ENCODE measurements at places on chromosomes 16 and 17.

- DNase-seq = no peak
Observed at GRCh38 chr17:57068222-57068658, 16.8 kb upstream of the AKAP1 start.

- no peak for DNase-seq
Observed at GRCh38 chr16:82987767-82988166, 361.0 kb downstream of the CDH13 start.

DNA sequence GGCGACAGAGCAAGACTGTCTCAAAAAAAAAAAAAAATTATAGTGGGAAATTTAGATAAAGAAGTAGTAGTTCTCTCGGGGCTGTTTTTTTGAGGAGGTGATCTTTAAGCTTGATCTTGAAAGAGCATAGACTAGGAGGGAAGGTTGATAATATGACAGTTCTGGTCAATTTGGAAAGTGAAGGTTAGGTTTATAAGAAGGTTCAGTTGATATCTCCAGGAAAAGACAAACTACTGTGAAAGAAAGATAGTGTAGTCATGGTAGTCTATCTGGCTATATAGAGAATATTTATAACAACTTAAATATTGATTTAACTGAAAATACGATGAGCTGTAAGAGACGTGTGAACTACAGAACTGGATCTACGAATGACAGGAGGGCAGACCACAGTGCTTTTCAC is 3.1 kb downstream of the ATF7IP2 start:
- no peak for DNase-seq

GRCh38 chr16:78642621-78643285 is 543.3 kb downstream of the WWOX start:
- DNase-seq = peak; percentile 8

GRCh38 chr17:70804161-70804560 is 634.8 kb downstream of the KCNJ2 start:
- no peak for DNase-seq

- no peak for DNase-seq
Observed at GRCh38 chr16:10561425-10561824, 19.0 kb downstream of the EMP2 start.

DNA sequence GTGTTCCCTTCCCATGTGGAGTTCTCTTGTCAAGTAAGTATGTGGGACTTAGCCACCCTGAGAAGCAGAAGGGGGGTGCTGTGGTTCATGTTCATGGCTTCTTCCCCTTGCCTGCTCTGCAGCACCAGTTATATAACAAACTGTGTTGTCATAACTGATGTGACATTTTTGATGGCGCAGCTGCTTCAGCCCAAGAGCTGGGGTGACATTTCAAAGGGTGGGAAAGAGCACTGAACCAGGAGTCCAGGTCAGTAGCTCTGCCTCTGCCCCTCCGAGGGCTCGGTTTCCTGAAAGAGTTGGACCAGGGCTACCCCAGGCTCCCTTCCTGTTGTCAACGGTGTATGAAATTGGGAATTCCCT is 7.4 kb downstream of the GNAO1 start:
- no peak for DNase-seq

GRCh38 chr17:49880291-49881053 is 32.6 kb upstream of the TAC4 start:
- DNase-seq = no peak

GRCh38 chr17:28810437-28810836 is 32.2 kb downstream of the FAM222B start:
- DNase-seq = no peak

DNA sequence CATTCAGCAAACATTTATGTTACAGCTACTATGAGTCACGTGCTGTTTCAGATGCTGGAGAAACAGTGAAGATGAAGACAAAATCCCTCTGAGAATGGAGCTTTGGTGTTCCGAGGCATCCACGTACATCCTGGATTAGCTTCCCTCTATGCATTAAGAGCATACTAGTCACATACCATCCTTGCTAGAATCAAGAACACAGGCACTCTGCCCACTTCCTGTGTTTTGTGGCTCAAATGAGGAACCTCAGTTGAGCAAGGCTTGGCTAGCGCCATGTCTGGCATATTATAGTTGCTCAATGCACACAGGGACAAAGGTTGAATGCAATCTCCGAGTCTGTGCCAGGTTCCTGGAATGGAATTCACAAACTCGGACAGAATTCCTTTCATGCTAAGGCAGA is 297.5 kb downstream of the XYLT1 start:
- no peak for DNase-seq

DNA sequence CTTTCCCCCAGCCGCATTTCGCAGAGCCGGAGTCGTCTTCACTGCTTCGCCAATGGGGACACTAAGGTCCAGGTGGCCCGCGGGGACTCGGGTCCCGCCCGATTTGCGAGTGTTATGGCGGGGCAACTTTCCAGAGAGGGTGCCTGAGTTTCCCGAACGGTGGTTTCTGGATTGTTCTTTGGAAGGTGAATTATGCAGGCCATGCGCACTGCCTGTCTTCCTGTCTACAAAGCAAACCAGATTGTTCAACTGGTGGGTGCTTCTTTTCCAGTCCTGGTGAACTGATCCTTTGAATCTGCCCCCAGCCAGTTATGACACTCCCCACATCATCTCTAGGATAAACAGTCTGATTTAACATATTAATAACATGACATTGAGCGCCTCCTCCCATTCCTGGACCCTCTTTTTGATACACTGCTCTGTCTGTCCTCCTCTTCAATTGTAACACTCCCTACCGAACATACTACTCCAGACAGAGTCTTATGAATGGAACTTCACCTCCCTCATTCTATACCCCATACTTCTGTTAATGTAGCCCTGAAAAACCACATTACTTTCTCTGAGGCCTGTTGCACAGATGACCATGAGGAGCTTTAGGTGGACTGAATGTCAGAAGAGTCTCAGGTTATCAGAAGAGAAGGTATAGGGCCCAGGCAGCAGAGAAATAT is 159.0 kb downstream of the RAB11FIP4 start:
- DNase-seq = no peak

All from LNCaP clone FGC (cell line).